WTC11 (cell line): ENCODE measurements at places on chromosomes 7 and 10. TPM values are rescaled to one million over a fixed set of nuclear protein-coding genes. Genes with fewer than 3 reads are reported as not detected.

Gene CLCN1
- 0.23 to 0.46 TPM (median 0.28 TPM) in 3 replicates for total RNA-seq

Gene TAS2R4
- total RNA-seq = 0.41 to 1.1 TPM (median 0.72 TPM) in 3 replicates

Gene GIMAP2
- total RNA-seq = 0.15 to 0.37 TPM (median 0.18 TPM) in 3 replicates

Gene PNLIPRP3
- not detected in 3 replicates for total RNA-seq

DNA sequence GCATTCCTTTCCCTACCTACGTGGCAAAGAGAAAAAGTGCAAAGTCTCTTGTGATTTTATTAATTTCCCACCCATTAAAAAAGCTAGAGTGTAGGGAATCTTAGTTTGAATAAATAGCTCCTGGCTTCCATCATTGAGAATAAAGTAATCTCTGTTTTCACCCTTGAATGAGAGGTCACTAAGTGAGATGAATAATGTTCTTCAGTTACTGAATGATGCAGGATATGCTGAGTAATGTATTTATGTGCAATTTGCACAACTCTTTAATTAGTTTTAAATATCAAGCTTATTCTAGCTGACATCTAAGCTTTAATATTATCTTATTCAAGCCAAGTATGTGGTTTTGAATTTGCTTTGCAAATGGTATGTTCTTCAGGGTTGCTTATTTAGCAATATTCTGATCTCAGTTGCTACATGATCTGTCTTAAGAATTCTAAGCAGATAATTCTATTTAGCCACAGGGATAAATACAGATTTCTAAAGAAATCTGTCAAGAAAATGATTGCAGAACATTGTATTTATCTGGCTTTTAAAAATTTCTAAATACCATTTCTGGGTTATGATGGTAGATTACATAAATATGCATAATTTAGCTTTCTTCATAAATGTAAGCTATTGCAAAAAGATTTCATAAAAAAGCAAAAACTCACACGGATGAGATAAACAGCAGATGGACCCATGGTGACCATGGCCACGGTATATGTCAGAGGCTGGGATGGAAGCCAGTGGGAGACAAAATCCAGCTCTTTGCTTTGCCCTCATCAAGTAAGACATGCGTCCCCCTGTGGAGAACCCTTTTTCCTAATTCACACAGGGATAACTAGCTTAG lies 141.0 kb downstream of the MACC1 start:
- DNase-seq = no peak

- no peak for DNase-seq
Measured at GRCh38 chr7:116150588-116150987, 59.8 kb upstream of the TES start.

- DNase-seq = no peak
Measured at GRCh38 chr7:41750661-41751540, 48.0 kb upstream of the INHBA start.

DNA sequence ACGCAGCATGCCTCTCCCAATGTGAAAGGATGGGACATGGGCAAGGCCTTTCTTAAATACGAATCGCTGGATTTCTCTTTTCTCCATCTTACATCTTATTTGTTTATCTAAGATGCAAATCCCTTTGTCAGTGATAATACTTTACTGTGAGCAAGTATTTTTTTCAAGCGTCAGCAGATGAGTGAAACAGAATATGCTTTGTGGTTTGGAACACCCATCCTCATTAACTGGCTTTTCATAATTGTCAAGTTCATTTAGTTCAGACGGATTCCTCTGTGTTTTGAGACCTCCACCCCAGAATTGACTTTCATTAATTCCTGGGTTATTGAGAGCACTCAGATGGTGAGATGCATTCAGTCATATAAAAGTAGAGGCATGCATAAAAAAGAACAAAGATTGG lies 149.8 kb downstream of the NSUN6 start:
- DNase-seq = no peak

DNA sequence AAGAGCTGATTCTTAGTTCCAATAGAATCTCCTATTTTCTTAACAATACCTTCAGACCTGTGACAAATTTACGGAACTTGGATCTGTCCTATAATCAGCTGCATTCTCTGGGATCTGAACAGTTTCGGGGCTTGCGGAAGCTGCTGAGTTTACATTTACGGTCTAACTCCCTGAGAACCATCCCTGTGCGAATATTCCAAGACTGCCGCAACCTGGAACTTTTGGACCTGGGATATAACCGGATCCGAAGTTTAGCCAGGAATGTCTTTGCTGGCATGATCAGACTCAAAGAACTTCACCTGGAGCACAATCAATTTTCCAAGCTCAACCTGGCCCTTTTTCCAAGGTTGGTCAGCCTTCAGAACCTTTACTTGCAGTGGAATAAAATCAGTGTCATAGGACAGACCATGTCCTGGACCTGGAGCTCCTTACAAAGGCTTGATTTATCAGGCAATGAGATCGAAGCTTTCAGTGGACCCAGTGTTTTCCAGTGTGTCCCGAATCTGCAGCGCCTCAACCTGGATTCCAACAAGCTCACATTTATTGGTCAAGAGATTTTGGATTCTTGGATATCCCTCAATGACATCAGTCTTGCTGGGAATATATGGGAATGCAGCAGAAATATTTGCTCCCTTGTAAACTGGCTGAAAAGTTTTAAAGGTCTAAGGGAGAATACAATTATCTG lies 1.6 kb downstream of the LRRTM3 start:
- no peak for DNase-seq
